ENCODE measurements at places on chromosomes 13 and 19.

- no peak for DNase-seq
Observed at GRCh38 chr19:39582442-39582841, 19.9 kb upstream of the LGALS13 start.

GRCh38 chr19:33299051-33299688 is 3.2 kb downstream of the CEBPA start:
- no peak for DNase-seq

- no peak for DNase-seq
Observed at GRCh38 chr19:8206147-8207087, 2.8 kb upstream of the CERS4 start.

GRCh38 chr13:93603043-93603442 is 376.4 kb downstream of the GPC6 start:
- no peak for DNase-seq

DNA sequence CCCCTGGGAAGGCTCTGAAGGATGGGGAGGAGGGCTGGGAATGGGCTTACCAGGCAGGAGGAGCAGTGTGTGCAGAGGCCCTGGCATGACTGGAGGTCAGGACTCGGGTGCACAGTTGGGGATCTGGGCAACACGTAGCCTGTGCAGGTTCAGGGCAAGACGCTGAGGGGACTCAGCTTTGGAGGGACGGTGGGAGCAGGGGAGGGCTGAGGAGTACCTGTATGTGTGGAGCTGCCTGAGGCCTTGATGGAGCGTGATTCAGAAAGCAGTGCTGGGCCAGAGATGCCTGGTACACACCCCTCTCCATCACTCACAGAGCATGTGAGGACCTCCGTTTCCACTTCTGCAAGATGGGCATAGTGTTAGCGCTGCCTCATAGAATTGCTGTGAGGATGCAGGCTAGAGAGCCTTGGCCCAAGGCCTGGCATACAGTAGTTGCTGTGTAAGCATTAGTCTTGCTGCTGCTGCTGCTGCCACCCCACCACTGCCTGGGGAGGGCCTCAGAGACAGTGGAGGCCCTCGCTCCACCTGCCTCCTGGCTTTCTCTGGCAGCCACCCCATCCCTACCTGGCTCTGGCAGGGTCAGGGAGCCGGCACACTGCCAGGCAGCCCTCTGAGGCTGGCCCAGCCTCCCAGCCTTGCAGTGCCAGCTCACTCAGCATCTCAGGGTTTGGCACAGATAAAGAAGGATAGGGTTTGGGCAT is 2.4 kb downstream of the PAK4 start:
- DNase-seq = no peak

DNA sequence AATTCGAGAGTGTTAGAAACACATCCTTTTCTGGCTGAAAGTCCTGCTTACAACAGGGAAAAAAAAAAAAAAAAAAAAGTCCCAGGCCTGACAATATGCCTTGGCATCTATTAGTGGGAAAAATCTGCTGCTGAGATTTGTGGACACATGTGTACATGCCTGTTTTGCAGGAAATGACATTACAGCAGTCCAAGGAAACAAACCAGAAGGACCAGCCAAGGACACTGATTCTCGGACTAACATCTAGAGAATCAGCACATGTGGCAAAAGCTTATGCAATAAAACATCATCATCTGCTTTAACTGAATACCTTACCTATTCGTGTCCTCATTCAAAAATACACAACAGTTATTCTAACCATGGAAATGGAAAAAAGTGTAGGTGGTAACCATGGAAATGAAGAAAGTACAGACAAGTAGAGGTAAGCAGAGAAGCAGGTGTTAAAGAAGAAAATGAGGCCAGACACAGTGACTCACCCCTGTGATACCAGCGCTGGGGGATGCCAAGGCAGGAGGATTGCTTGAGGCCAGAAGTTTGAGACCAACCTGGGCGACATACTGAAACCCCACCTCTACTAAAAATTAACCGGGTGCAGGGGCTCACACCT is 9.4 kb upstream of the DPY19L3 start:
- peak; percentile 65 for DNase-seq

DNA sequence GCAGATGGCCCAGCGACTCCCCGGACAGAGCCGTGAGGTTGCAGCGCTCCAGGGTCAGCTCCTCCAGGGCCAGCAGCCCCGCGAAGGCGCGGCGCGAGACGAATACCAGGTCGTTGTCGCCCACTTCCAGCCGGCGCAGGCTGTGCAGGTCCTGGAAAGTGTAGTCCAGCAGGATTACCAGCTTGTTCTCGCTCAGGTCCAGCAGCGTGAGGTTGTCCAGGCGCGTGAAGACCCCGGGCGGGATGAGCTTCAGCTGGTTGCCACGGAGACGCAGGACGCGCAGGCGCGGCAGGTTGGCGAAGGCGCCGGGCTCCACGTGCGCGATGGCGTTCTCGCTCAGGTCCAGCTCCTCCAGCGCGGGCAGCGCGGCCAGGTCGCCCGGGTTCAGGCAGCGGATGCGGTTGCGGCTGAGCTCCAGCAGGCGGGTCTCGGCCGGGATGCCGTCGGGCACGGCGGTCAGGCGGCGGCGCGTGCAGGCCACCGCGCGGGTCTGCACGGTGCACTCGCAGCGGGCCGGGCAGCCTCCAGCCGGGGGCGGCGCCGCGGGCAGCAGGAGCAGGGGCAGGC is 9.3 kb upstream of the PEAK3 start:
- no peak for DNase-seq

DNA sequence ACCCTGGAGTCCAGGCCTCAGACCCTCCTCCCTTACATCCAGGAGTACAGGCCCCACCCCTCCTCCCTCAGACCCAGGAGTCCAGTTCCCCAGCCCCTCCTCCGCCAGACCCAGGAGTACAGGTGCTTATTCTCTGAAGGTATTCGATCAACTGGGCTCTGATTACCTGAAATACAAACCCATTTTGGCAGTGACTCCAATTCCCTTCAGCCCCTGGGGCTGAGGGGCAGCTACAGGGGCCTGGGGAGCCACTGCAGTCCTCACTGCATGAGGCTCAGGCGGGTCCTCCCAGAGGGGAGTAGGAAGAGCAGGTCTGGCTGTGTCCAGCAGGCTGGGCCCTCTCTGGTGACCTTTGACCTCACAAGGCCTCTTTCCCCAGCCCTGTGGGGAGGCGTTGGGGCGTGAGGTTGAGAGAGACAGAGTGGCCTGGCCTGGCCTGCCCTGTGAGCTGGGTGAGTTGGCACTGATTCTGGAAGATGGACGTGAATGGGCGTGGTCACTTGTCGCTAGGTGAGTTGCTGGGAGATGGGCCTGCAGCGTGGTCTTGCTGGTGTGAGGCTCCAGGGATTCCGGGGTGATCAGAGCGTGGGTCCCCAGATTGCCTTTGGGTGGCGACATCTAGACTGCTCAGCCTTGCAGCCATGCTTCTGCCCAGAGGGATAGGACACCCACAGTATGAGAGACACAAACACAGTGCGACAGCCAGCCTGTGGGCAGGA is 3.1 kb downstream of the BCAT2 start:
- DNase-seq = no peak

- DNase-seq = no peak
Observed at GRCh38 chr19:45646345-45646698, 7.1 kb upstream of the EML2 start.

- DNase-seq = no peak
Observed at GRCh38 chr19:17946965-17947784, 14.4 kb downstream of the CCDC124 start.

DNA sequence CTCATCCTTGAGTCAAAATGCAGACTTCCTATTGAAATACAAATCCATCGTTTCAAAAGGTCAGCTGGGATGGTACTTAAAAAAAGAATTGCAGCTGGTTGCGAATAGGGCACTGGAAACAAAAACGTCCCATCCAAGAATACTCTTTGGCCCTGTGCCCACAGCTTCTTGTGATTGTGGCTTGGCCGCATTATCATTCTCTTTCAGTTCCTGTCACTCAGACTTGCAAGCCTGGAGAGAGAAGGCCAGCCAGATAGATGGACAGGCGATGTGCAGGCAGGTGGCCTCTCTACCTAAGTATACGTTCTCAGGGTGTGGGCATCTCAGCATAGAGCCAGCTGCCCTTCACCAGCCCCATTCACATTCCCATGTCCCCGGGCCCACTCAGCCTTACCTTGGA is 208.5 kb upstream of the ZNF536 start:
- no peak for DNase-seq

DNA sequence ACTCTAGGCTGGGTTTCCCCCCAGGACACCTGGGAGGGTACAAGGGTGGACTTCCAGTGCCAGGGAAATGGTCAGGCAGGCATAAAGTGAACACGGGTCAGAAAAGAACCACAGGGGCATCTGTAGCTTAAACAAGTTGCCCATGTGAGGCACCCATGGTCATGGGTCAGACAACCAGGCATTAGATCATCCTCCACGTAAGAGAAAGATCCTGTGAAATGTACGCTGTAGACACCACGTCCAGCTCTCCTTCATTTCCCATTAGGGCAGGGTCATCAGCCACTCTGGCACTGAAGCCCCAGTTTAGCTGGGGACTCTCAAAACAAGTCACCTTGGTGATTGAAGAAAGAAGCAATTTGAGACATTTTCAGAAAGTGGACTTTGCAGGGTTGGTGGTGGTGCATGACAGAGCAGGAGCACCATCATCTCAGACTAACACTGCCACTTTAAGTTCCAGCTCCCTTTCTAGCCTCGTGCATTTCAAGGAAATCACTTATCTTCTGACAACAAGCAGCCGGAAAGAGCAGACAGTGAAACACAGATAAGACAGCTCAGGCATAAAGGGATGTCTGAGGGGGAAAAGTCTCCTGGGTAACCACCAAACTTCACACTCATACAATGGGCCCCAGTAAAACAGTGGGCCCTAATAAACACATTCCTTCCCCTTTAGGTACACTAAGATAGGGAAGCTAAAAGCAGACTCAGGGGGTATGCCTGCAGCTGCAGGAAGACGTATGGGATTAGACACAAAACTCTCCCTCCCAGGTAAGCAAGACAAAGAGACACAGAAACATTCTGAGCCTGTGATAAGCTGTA is 16.1 kb upstream of the SIGLEC6 start:
- DNase-seq = no peak

GRCh38 chr13:46380242-46380641 is 6.8 kb downstream of the RUBCNL start:
- DNase-seq = no peak

DNA sequence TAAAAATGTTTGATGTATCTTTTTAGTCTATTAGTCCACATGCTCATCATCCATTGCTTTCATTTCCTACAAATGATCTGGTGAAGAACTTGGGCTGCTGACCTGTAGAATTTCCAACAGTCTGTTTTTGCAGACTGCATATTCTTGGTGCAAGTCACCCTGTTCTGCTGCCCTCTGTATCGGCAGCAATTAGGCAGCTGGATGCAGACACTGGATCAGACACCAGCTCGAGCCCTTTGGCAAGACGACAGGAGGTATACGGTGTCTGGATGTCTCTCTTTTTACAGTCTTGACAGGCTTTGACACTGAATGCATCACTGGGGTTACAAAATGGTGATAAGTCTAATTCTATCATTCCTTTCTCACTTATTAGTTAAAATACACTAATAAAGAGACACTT is 21.8 kb downstream of the MTRF1 start:
- no peak for DNase-seq

DNA sequence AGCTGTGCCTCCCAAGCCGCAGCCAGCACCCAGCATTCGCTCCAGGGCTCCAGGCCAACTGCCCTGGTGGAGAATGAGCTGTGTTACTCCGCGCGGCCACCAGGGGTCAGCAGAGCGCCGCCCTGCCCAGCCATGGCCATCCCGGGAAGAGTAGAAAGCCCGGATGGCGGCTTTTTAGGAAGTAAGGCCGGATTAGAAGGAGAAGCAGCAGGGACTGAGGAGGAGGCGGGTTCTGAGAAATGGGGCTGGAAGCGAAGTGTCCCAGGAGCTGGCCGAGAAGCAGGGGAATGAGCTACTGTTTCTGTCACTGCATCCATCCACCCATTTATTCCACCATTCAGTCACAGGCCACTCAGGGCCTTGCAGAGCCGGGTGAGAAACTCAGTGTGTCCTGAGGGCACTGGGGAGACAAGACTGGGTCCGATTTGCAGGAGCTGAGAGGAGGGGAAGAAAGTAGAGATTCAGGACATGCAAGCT is 6.6 kb upstream of the NPAS1 start:
- peak; percentile 61 for DNase-seq

DNA sequence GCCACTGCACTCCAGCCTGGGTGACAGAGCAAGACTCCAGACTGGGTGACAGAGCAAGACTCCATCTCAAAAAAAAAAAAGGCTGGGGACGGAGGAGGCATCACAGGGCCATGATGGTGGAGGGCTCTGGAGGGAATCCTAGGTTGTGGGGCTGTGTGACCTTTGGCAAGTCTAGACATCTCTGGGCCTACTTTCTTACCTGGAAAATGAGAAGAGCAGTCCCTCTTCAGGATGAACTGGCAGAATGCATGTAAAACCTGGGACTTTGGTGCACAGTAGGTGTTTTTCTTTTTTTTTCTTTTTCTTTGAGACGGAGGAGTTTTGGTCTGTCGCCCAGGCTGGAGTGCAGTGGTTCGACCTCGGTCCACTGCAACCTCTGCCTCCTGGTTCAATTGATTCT is 13.7 kb downstream of the CIB3 start:
- DNase-seq = no peak

- DNase-seq = no peak
Observed at GRCh38 chr19:51507640-51508058, 6.0 kb upstream of the SIGLEC12 start.

DNA sequence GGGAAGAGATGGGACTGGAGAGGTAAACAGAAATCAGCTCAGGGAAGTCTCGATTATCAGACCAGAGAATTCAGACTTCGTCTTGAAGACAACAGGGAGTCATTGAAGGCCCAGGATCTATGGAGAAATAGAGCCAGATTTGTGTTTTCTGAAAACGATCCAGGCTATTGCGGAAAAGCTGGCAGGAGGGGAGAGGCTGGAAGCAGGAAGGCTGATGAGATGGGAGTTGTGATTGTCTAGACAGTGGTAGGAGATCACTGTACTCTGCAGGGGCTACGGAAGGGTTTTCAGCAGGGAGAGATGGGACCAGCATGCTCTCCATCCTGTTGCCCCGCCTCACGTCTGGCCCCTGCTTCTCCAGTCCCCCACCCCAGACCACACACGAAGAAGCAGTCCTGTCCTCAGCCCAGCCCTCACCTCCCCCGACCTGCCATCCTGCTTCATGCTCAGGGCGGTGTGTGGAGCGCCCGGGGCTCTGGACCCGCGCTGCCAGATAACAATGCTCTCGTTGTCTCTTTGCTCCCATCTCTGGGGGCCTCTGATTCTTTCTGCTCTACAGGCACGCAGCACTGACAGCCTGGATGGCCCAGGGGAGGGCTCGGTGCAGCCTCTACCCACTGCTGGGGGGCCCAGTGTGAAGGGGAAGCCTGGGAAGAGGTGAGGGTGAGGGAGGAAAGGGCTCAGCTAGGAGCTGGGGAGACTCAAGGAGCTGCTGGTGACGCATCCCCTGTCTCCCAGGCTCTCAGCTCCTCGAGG is 1.9 kb downstream of the ARHGAP33 start:
- peak; percentile 49 for DNase-seq

DNA sequence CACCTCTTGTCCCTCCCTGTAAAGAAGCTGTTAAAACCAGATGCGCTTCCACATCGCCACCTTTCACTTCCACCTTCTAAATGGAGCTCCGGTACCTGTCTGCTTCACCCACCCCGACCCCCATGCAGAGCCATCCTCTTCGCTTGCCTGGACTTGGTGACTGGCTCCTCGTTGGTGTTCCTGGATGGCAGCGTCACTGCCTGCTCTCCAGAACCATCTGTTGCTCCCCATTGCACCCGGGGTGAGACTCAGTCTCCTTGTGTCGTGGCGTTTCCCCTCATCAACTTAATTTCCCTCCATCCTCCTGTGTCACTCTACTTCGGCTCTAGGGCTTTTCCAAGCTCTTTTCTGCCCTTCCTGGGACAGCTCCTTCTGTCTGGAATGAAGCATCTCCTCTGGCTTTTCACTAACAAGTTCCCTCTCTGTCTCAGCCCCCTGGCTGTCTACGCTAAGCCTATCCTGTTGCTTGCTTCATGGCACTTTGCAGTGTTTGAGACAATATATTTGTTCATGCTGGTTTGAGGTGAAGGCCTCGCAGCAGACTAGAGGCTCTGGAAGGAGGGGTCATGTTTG is 10.3 kb downstream of the CEBPG start:
- DNase-seq = no peak
